ENCODE measurements at places on chromosomes 1 and 21.
A peak's percentile ranks its signal among the peaks of the same experiment; 100 is the strongest.

- no peak for DNase-seq
Measured at GRCh38 chr1:150210091-150210490, 25.8 kb downstream of the ANP32E start.

DNA sequence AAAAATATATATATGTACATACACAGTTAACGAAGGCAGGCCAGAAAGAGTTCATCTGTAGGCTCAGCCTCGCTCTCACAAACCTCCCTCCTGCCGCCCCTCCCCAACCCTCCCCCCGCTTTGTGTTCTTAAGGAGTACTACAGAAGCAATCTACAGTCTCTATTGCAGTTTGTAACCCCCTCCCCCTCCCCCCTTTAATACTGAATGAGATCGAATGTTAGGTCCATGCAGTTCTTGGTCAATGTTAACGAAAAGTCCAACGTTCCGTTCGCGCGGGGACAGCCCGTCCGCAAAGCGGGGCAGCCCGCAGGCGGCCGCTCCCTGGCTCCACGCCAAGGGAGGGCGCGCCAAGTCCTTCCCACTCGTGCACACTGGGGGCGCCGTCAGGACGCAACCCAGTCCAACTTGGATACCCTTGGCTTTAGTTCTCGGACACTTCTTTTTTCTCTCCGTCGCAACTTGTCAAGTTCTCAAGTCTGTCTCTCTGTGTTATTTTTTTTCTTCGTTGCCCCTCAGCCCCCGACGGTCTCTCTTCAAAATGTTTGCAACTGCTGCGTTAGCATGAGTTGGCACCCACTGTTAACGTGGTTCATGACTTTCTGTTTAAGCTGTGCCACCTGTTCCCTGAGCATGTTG lies 2.2 kb downstream of the JUN start:
- DNase-seq, result peak; percentile 46

DNA sequence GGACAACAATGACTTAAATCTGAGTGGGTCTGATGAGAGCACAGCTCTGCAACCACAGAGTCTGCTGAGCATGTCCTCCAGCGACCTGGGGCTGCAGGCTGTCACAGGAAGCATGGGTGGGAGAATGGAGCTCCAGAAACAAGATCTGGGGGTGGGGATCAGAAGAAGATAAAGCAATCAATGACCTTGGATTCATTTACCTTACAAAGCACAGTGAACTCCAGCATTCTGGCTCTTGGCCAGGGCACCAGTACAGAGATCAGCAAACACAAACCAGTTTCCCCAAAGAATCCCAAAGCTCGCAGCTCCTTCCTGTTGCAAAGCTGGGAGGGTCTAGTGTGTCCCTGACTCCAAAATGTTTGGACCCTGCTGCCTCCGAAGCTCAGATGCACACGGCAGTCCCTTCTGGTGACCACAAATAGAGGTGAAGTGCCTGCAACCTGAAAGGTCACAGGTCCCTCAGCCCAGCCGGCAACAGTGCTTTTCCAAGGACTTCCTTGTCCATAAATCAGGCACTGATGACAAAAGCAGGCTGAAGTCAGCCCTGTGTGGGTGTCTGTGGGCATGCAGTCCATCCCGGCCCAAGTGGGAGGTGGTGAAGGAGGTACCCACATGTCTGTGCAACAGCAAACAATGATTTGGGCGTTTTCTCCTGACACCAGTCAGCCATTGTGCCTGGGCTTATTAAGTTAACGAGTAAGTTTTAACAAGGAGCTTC lies 76.1 kb downstream of the SH3BGR start:
- DNase-seq, result no peak

- DNase-seq, result no peak
Measured at GRCh38 chr1:27126391-27126790, 28.5 kb downstream of the SLC9A1 start.

DNA sequence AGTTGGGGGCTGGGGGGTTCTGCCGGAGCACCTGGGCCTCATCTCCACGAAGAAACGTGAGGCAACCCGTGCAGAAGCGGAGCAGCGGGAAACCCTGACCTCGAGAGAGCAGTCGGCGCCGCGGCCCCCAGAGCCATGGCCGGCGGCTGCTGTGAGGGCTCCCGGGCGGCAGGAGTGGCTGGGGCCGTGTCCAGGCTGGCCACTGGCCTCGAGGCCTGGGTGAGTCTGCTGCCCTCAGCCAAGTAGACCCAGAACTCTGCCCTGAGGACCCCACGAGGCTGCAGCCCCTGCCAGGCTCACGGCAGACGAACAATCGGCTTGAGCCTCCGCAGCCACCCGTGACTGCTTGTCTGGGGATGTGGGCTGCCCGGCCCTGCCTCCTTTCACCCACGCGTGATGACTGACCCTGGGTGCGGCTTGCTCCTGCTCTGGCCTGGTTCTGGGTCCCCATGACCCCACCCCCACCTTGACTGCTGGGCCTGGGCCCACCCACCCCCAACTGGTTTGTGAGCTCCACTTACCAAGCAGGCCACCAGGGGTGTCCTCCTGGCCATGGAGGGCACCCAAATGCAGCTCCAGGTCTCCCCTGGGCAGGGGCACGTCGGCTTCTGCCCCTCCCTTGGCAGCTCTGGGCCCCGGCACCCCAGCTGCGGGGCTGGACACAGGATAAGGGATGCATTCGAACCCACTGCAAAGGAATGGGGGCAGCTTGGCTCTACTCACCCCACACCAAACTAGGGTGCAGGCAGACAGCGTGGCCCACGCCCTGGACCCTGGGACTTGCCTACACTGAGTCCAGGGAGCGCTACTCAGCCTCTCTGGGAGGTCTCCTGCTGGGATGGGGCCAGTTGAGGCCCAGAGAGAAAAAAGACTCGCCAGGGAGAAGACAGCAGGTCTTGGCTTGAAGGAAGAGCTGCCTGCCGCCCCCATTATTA lies 34.2 kb downstream of the MORN1 start:
- DNase-seq, result no peak

DNA sequence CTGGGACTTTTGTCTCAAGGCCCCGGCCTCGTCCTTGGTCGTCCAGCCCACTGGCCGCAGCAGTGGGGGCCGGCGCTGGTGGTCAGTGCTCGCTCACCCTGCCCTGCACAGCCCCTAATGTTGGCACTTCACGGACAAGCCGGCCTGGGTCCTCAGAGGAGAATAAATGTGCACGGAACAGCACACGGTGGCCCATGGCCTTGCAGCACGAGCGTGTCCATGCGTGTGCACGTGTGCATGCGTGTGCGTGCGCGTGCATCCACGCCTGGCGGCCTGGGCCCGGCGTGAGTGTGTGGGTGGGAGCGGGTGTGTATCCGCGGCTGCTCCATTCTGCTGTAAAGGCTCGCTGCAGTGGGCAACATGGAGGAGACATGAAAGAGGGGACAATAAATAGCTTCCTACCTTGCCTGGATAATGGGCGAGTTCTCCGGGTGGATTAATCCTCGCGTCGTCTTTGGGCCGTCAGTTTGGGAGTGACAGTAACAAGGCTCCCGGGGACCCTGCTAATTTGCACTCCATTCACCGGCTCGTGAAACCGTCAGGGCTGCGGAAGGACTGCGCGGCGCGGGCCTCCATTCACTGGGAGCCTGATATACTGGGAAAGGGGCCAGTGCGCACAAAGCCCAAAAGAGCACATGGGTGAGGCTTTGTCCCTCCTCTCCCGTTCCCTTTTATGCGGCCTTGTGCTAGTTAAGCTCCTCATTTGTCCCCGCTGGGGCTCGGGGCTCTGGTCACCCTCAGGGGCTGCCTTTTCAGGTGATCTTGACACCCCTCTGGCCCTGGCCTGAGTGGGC lies 142.8 kb downstream of the PRDM16 start:
- no peak for DNase-seq

GRCh38 chr1:187631381-187631675 lies 802.6 kb downstream of the PLA2G4A start:
- DNase-seq, result no peak

- DNase-seq, result no peak
Measured at GRCh38 chr1:9730096-9730901, 78.8 kb downstream of the PIK3CD start.

DNA sequence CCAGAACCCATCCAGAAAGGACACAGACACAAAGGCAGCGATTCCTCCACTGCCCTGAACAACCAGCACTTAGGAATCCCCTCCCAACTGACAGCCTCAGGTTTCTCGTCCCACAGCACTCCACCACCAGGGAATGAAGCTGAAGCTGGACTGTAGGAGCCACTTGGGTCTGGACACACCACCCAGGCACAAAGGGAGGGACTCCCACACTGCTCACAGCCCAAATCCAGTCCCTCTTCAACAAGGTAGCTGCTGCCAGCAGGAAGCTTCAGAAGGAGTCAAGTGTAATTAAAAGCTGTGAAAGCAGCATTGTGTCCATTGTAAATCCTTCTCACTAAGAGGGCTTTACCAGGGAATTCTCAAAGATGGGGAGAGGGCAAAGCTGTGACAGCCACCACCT lies 29.0 kb downstream of the LMX1A start:
- no peak for DNase-seq

DNA sequence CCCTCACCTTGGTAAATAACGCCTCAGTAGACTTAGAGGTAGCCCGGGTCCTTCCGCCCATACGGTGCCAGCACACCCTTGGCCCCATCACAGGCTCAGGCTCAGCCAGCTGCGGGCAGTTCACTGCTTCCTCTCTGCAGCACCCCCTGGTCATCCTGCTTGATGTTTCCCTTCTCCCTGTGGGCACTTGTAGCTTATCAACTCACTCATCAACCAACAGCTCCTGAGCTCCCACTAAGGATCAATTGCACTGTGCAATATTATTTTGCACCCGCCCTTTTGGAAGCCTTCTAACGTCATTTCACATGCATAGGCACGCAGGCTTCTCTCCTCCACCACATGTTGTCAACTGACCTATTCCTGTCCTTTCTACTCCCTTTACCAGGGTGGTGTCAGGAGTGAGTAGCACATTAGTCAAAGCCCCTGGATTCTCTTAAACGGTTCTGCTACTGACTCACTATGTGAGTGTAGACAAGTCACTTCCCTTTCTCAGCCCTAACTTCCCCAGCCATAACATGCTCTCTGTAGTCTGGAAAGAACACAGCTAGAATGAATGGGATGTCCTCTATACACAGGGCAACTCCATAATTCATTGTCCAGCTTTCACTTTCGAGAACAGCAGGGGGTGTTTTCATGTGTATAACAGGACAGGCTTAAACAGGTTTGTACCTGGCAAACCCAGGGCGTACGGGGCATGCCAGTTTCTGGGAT lies 47.1 kb upstream of the IRF2BP2 start:
- DNase-seq, result no peak

DNA sequence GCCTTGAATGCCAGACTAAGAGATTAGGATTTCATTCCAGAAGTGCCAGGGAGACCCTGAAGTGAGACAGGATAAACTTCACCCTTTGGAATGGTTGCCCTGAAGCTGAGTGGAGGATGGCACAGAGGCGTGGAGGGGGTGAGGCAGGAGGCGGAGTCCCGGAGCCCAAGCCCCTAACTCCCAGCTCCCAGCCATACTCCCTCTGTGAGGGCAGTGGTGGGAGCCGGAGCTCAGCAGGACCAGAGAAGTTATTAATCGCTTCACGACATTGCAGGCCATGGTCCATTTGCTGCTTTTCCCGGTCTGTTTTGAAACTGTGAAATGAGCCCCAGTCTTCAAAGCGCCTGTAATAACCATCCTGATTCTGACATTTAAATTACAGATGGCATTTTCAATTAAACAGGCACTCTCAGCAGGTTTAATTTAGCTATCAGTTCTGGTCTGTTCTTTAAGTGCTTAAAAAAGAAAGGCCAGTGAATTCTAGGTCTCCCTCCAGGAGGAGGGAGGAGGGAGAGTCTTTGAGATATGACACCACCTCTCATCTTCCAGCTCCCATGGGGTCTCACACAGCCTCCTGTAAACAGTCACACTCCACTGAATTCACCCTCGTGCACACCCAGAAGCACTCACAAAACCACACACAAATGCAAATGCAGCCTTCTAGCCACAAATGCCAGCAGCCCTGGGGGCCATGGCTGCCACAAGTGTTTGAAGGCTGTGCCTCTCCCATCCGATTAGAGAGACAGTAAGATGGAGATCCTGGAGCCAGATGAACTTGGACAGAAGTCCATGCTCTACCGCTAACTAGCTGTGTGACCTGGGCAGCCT lies 19.6 kb downstream of the FBXO2 start:
- no peak for DNase-seq

DNA sequence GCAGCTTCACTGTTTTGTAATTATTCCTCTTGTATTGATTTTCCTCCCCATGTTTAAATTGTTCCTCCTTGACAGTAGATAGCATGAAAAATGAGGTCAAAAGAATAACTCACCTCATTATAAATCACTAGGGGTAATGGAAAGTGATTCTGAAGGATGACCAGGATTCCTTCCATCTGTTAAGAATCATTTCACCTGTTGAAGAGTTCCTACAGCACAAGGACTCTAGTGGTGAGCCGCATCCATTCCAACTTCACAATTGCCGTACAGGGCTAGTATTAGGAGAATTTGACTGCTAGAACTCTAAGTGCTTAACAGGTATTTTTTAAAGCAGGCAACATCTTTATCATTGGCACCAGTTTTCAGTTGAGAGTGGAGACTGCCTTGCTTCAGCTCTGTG lies 13.7 kb downstream of the PPP1R12B start:
- no peak for DNase-seq

- no peak for DNase-seq
Measured at GRCh38 chr1:55893155-55893554, 678.0 kb upstream of the USP24 start.

DNA sequence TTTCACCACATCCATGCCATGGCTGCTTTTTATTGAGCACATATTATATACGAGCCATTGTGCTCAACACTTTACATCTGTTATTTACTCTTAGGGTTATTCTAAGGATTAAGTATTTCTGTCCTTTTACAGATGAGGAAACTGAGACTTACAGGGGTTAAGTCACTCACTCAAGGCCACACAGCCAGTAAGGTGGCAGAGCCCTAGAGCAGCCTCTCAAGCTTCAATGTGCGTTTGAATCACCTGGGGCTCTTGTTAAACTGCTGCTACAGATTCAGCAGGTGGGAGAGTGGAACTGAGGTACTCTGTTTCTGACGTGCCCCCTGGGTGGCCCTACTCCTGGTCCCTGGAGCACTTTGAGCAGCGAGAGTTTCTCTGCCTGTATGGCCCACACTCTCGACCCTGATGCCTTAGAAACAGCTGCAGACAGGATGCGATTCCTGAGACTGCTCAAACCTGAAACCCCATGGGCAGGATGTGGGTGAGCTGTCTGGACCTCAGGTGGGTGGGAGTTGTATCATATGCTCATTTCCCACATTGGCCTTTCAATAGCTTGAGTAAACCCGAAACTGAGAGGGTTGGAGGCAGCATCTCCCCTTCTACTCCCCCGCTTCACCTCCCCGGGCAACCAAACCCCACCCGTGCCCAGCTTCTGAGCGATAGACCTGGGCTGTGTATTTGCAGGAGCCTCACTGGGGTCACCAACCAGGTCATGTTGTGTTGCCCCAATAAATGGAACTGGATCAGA lies 59.3 kb downstream of the MAN1C1 start:
- DNase-seq, result peak; percentile 79

DNA sequence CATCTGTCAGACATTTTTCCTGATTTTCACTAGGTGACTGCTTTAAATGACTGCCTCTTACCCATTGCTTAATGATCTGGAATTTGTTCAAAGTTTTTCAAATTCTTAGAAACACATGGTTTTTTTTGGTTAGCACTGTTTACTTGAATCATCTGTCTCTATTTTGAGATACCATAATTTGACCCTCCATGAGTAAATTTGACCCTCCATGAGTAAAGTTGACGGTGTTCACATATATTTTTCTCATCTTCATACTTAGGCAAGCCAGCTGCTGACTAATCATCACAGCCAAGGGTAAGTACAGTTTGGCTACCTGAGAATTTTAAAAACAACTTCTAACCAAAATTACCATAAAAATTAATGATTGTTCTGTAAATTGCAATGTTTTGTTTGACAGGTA lies 586.5 kb downstream of the PTBP2 start:
- no peak for DNase-seq

- DNase-seq, result peak; percentile 73
Measured at GRCh38 chr1:44036409-44037139, 5.3 kb upstream of the SLC6A9 start.

All from activated naive CD4-positive, alpha-beta T cell treated with anti-CD3 and anti-CD28 coated beads, Interleukin-2, amount 50 U/mL, for 16 hours (primary cell).